ENCODE measurements at places on chromosomes 1 and 21.

- DNase-seq: no peak
Measured at GRCh38 chr1:200153277-200154055, 126.0 kb downstream of the NR5A2 start.

GRCh38 chr1:109828756-109829505 is 65.2 kb upstream of the EPS8L3 start:
- no peak for DNase-seq

- DNase-seq: no peak
Measured at GRCh38 chr1:247551721-247552120, 2.8 kb downstream of the GCSAML start.

DNA sequence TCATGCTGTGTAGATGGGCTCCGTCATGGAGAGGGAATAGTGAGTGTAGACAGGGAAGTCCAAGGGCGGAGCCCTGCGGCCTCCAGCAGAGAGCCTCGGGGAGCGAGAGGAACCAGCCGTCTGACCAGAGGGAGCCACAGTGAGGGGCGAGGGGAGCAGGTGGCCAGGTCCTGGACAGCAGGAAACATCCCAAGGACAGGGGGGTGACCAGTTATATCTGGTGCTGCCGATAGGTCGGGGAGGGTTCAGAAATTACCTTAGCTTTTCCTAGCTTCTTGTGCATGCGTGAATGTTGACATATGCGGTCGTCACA is 46.5 kb downstream of the TRAPPC10 start:
- no peak for DNase-seq

DNA sequence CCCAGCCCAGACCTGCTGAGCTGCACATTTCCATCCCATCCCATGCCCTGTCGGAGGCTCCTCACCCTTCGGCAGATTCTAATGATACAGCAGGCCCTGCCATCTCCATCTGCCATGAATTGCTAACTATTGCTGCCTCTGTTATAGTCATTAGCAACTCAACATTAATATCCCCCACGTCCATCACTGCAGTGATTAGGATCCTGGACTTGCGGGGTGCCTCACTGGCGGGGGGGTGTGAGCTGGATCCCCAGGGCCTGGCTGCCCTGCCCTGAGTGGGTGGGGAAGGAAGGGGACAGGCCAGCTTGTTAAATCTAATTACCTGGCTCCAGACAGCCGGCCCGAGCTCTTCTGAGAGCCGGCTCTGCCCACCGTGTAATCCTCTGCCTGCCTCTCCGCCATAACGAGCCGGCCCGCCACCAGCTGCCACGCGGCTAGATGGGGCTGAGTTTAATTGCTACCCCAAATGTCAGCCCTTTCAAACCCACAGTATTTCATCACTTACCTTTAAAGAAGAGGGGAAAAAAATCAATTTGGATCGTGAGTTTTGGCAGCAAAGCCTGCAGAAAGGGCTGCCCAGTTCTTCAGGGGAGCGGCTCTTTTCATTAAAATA is 227.3 kb upstream of the CSF3R start:
- no peak for DNase-seq

DNA sequence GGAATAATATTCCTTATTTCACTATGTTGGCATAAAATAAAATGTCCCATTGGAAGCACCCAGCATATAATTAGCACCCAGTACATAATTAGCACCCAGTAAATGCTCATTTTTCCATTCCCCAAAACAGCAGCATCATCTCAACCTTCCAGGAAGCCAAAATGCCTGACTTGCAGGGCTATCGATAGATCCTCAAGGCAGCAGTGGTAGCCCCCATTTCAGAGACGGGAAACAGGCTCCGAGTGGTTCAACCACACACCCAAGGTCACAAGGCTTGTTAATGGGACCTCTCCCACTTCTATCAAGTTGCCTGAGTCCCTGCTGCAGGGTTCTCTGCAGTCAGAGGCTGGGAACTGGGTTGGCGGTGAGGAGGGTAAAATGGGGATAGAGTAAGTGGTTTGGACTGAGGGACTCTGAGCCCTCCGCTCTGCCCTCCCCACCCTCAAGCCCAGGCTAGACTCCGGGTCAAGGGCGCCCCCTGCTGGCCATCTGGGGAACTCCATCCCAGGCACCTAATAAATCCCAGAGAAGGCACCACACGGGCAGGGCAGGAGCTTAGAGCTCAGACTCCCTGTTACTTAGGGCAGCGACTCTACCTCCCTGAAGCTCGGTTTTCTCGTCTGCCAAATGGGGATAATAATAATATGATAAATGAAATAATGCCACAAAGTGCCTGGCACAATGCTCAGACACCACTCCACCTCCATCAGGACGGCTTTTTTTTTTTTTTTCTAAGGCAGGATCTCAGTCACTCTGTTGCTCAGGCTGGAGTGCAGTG is 21.9 kb upstream of the LAPTM5 start:
- peak; percentile 82 for DNase-seq

- DNase-seq: no peak
Measured at GRCh38 chr1:101170506-101171050, 66.2 kb upstream of the S1PR1 start.

- DNase-seq: no peak
Measured at GRCh38 chr1:12177999-12178441, 11.2 kb downstream of the TNFRSF1B start.

GRCh38 chr1:169300854-169301253 is 66.7 kb downstream of the NME7 start:
- DNase-seq: no peak

DNA sequence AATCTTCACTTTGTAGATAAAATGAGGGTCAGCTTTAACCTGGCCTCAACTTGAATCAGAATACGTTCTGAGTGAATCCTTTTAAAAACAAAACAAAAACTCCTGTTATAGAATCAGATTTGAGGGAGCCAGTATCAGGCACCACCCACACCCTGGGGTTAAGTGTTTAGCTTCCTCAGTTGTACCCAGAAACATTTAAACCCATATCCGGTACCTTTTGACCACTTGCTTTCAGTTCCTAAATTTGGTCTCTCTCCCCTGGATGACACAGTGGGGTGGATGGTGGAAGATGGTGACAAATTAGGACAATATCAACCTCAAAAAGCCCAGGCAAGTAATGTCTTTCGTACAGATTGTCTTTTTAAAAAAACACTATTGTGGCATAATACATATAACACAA is 10.4 kb downstream of the KLHDC7A start:
- no peak for DNase-seq

DNA sequence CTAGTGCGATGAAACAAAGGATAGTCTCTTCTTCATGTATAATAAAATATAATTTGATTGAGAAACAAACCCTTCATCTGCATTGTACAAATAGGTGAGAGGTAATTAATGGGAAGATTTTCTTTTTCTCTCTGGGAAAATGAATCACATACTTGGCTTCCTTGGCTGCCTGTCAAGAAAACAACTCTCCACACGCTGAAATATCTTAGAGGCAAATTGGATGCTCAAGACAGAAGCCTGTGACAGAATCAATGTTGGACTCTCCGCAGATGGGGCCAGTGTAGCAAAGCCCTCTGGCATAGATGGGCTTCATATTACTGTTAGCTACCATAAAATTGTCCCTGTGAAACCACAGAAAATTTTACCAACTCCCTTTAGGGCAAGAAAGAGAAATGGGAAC is 186.6 kb downstream of the GRIK1 start:
- no peak for DNase-seq

DNA sequence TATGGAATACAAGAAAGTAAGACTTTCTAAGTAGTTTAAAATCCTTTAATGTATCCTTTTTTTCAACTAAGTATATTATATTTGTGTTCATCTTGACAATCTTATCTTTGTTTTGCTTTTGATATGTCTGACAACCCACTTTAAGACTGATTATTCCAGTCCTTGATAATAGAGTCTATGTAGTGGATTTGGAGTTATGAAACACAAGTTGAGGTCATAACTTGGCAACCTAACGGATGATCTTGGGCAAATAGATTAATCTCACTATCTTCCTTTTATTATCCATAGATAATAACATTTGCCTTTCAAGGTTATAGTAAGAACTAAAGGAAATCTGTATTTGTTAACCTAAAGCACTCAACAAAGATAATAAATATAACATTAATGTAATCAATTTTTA is 4.8 kb upstream of the GBP2 start:
- DNase-seq: no peak

GRCh38 chr1:12810691-12811408 is 19.7 kb downstream of the PRAMEF1 start:
- no peak for DNase-seq

GRCh38 chr1:167161242-167161641 is 59.4 kb upstream of the POU2F1 start:
- DNase-seq: no peak

- peak; percentile 82 for DNase-seq
Measured at GRCh38 chr1:9150582-9151327, 21.9 kb upstream of the GPR157 start.

GRCh38 chr1:85421179-85421578 is 43.8 kb downstream of the DDAH1 start:
- no peak for DNase-seq

DNA sequence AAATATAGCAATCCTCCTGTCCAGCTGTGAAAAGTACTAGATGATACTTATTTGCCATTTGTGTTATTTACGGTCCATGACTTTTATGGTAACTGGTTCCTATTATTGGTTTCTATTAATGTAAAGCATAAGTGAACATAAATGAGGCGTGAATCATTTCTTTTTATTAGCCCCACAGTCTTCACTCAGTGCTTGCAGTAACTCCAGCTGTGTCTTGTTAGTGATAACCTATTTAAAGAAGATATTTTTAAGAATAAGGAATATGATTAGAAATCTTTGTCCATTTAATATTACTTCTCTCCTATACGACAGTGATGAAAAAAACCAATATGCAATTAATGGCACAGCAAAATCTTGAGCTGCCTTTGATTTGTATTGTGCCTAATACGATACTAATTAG is 149.9 kb downstream of the SPATA17 start:
- DNase-seq: peak; percentile 7

GRCh38 chr1:95990033-95990432 is 731.6 kb upstream of the PTBP2 start:
- no peak for DNase-seq

DNA sequence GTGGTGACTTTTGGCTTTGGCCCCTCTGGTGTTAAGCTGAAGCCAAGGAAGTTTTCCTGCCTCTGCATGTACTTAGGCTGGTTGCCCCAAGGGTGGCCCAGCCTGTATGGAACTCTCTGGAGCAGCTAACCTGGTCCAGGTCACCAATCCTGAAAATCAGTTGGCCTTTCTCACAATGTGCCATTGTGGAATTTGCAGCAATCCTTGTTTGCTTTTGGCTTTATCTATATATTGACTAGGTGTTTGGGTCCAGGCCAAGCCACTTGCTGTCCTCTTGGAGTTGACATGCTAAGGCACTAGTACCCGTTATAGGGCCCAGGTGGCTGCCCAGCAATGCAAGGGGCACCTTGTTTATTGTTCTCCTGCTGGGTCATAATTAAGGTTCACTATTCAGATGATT is 124.6 kb downstream of the CAMTA1 start:
- DNase-seq: no peak

GRCh38 chr1:111615870-111616715 is 3.5 kb upstream of the RAP1A start:
- no peak for DNase-seq

DNA sequence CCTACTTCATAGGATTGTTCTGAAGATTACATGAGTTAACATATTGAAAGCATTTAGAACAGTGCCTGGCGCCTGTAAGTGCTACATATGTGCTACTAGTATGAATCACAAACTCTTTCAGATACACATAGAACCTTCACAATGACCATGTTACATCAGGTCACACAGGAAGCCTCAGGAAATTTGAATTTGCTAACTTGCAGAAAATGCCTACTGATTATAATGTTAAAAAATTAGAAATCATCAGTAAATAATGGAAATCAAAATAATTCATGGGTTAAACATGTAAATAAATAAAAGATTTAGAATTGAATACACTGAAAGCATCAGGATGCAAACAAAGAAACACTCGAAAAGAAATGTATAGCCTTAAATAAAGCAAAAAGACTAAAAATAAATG is 94.9 kb downstream of the SPAG17 start:
- no peak for DNase-seq

GRCh38 chr1:116943438-116943837 is 33.7 kb downstream of the PTGFRN start:
- DNase-seq: no peak

DNA sequence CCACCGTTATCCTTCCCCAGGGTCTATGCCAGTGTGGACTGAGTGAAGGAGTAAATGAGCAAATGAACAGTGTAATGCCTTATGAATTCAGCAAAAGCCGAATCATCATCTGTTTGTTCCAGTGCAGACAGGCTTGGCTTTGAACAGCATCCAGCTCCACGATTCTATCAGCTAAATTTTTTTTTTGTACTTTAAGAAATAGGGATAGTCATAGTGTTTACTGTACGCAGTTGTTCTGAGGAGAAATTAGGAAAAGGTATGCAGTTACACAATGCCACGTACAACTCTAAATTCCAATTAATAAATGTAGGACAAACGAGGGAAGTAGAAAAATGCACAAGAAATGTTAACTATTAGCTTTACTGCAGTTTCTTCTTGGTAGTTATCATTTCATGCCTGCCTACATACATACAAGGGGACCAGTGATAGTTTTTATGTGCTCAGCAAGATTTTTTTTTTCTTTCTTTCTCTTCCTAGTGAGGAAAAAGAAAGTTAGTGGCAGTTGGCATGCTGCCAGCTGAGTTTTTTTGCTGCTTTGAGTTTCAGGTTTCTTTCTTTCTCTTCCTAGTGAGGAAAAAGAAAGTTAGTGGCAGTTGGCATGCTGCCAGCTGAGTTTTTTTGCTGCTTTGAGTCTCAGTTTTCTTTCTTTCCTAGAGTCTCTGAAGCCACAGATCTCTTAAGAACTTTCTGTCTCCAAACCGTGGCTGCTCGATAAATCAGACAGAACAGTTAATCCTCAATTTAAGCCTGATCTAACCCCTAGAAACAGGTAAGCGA is at the start of gene IFI44L:
TSS of gene IFI44L (plus strand) at position 646 of the 777 bp plus-strand sequence. CDS start 7,468 bp downstream, outside the sequence.
- DNase-seq: peak; percentile 41

DNA sequence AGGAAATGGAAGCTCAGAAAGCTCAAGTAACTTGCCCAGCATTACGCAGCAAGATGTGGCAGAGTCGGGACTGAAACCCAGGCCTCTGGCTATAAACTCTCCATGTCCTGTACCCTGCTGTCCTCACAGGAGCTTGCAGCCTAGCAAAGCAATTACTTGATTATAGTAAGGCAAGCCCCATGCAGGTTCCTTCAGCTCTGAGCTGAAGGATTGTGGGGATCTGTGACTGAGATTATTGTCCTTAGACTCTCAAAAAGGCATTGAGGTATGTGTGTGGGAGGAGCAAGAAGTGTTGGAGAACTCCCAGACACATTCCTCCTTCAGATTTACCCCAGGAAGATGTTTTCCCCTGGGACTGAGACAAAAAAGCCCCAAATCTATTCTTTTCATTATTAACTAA is 124.0 kb upstream of the SPATA6 start:
- no peak for DNase-seq

GRCh38 chr1:165763442-165763841 is 5.2 kb downstream of the TMCO1 start:
- no peak for DNase-seq

- no peak for DNase-seq
Measured at GRCh38 chr21:36147911-36148310, 8.7 kb upstream of the DOP1B start.

GRCh38 chr1:47866601-47867437 is 130.4 kb downstream of the TRABD2B start:
- no peak for DNase-seq

- no peak for DNase-seq
Measured at GRCh38 chr1:185987611-185988321, 253.6 kb downstream of the HMCN1 start.

GRCh38 chr1:4393191-4393590 is 261.2 kb upstream of the AJAP1 start:
- no peak for DNase-seq

GRCh38 chr1:81559662-81560350 is 240.9 kb upstream of the ADGRL2 start:
- no peak for DNase-seq

Measured in muscle of back (tissue), 13 donors.